ENCODE measurements at places on chromosomes 16 and 17.
A peak's percentile ranks its signal among the peaks of the same experiment; 100 is the strongest.

DNA sequence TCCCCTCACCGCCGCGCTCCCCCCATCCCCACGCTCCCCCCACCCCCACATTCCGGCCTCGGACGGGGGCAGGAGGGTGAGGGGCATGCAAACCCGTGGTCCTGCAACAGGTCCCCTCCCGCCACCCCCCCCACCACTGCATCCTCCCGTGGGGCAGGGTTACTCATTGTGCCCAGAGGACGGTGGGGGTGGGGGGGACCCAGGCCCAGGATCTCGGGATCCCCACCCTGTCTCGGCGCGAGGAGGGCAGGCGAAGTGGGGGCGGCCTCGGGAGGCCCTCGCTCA lies 8.5 kb downstream of the SLC22A31 start:
- no peak for DNase-seq

DNA sequence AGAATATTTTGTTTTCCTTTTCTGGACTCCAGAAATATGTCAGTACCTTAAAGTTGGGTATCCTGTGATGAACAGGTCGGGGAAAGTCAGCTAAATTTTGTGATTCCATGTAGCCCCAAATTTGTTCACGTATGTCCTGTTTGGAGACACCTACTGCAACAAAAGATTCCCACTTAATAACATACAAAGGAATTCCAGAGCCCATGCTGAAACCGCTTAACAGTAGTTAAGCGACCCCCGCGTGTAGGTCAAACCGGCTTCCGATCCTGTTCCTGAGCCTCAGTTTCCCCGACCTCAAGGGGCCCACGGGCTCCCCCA lies 477 bp downstream of the MTHFSD start:
- DNase-seq: no peak

DNA sequence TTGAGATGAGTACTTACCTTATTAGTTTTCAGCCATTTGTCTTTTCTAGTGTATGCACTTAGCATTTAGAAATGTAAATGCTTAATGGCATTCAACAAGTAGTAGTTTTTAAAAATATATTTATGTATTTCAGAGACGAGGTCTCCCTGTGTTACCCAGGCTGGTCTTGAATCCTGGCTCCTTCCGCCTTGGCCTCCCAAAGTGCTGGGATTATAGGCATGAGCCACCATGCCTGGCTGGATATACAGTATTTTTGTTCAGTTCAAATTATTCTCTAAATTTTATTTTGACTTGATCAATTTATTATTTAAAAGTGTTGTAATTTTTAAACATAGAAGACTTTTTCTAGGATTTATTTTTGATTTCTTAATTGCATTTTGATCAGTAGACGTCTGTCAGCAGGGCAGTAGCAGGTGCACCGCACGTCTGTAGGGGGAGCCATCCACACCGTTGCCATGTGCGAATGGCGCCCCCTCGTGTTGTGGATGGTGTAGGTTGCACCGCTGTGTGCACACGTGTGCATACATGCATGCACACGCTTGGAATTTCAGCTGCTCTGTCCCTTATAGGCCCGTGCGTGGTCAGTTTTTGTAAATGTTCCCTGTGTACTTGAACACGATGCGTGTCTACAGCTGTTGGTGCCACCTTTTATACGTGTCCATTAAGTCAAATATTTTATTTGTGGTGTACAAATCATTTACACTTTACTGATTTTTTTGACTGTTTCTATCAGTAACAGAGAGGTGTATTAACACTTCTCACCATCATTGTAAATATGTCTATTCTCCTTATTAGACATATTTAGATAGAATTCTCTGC lies 30.6 kb downstream of the RPTOR start:
- peak; percentile 90 for DNase-seq

GRCh38 chr16:6570530-6570929 lies 762.1 kb upstream of the RBFOX1 start:
- no peak for DNase-seq

GRCh38 chr16:88824256-88825077 lies 12.7 kb upstream of the APRT start:
- DNase-seq: no peak

DNA sequence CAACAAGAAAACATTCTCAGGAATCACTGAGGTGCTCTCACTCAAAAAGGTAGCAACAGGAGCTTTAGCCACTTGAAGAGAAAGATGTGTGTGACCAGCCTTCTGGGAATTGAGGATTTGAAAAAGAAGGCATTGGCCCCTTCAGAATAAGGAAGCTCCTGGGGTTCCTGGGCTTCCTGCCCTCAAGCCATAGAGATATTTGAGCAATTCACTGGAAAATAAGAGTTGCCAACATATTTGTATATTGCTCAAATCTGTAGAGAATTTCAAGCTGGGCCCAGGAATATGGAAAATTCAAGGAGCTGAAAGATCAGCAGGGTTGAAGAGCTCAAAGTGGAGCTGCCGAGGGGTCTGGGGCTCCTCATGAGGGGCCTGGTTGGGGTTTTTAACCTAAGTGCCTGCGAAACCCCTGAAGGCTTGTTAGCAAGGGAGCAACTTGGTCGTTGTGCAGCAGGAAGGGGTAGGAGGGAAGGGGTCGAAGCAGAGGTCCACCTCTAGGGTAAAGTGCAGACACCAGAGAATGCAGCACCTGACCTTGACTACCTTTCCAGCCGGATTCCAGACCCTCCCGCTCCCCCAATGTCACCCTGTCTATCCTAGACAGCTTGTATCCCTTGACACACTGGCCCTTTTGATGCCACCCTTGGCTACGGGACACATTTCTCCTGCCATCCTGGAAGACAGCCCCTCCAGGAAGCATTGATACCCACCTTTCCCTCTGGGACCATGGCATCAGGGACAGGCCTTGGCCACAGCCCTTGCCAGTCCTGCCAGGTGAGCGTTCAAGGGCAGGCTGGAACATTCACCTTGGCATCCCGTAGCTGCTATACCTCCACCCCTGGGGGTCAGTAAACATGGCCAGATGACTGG lies 67.6 kb upstream of the SREBF1 start:
- DNase-seq: no peak

DNA sequence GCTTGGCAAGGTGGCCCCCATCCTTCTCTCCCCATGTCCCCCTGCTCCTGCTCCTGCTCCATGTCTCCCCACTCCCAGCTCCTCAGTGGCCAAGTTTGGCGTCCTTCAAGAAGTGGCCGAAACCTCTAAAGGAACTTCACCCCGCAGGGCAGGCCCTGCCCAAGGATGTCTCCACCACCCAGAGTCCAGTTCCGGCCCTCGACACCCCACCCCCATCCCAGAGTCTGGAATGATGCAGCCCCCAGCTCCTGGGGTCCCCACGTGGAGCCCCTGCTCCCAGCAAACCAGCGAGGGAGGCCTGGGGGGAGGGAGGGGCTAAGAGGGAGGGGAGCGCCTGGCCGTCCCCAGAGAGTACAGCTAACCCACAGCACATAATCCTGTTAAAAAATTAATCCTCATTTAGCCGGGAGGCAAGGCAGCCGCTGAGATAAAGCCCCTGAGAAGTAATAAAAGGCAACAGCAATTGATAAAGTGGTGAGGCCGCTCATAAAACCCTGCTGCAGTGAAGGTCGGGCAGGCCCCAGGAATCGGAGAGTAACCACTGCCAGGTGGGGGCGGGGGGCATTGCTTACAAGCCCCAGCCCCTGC lies 9.9 kb upstream of the ENPP7 start:
- DNase-seq: no peak

- no peak for DNase-seq
These were observed 22.4 kb upstream of the LGALS9 start for GRCh38 chr17:27608328-27609230.

GRCh38 chr17:80323982-80324381 lies 63.3 kb downstream of the RNF213 start:
- no peak for DNase-seq

DNA sequence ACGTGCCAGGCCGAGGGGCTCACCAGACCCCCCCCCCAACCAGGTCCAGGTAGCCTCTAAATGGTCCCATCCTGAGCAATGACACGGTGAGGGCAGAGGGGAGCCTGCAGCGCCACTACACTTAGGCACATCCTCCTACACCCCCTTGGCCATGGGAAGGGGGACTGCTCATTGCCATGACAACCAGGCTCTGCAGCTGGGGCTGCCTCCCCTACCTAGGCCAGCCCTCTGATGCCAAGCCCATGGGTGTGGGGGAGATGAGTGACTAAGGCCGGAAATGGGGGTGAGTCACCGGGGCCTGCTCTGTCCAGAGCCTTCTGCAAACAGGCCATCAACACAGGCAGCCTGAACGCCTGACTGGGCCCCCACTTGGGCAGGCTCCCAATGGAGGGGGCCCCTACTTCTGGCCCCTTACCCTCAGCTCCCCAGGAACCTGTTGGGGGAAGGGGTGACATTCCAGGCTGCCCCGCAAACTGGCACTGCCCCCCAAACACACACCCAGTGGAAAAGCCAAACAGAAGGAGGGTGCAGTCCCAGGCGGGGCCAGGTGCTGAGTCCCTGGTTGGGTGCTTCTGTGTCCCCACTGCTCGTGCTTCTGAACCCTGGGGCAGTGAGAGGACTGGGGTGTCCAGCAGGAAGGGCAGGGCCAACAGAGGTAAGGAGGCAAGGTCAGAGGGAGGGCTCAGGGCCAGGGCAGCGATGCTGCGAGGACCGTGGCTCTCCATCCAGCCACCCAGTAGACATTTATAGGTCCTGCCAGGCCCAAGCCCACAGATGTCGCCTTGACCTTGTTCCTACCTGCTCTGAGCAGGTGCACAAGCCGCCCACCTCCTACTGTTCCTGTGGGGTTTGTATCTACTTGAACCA lies 8.2 kb downstream of the PLCD3 start:
- DNase-seq: peak; percentile 100

DNA sequence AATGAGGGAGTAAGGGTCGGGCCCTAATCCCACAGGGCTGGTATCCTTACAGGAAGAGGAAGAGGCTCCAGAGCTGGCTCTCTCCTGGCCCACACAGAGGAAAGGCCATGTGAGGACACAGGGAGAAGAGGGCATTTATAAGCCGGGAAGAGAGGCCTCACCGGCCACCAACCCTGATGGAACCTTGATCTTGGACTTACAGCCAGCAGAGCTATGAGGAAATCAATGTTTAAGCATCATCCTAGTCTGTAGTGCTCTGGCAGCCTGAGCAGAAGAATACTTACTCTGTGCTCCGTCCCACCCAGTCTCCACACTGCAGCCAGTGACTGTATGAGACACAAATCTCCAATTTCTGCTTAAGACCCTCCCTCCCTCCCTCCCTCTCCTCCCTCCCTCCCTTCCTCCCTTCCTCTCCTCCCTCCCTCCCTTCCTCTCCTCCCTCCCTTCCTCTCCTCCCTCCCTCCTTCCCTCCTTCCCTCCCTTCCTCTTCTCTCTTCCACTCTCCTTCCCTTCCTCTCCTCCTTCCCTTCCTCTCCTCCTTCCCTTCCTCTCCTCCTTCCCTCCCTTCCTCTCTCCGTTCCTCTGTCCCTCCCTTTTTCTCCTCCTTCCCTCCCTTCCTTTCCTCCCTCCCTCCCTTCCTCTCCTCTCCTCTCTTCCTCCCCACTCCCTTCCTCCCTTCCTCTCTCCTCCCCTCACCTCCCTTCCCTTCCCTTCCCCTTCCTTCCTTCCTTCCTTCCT lies 8.9 kb upstream of the TMEM220 start:
- DNase-seq: no peak

GRCh38 chr16:22380529-22380928 lies 6.1 kb upstream of the CDR2 start:
- no peak for DNase-seq
